ENCODE measurements at places on chromosomes 6 and 20.

DNA sequence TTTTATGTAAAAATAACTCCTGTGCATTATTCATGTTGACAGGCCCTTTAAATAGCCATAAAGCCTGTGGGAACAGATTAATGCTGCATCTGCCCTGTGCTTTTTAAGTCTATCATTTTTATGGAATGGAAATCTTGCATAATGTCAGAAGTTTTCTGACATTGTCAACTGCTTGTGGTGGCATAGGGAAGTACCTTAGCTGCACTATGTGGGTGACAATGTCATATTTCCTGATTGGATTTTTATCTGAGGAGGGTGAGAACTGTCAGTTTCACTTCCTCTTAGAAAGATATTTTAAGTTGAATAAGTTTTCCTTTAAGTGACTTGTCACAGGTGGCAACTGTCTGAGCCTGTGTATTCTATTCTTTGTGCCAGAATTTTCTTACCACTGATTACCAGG lies 267.9 kb downstream of the PLCB1 start:
- DNase-seq, result no peak

GRCh38 chr6:7471171-7471570 lies 70.3 kb upstream of the DSP start:
- no peak for DNase-seq

GRCh38 chr6:89047473-89047872 lies 33.1 kb upstream of the PNRC1 start:
- DNase-seq, result no peak

- no peak for DNase-seq
Observed at GRCh38 chr6:7142228-7142801, 34.6 kb downstream of the RREB1 start.

- DNase-seq, result no peak
Observed at GRCh38 chr6:28907394-28907793, 16.4 kb downstream of the TRIM27 start.

GRCh38 chr20:21981179-21981578 lies 275.7 kb downstream of the PAX1 start:
- DNase-seq, result no peak

GRCh38 chr20:63238514-63239125 lies 2.9 kb downstream of the BIRC7 start:
- peak; percentile 31 for DNase-seq

- DNase-seq, result no peak
Observed at GRCh38 chr6:111585974-111586315, 19.7 kb downstream of the TRAF3IP2 start.

DNA sequence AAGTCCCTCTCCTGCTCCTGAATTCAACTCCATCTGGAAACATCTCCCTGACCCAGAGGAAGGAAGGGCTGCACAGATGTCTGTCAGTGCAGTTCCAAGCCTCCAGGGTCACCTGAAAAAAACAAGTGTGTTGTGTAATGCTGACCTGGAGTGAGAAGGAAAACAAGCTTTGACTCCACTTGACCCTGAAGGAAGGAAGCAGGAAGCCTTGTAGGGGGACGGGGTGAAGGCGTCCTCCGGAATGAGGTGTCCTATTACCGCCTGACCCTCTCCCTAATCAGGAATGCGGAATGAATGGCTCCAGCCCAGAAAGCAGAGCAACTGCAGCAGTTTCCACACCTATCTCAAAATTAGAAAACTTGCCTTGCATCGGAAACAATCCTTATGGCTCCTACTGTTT lies 13.9 kb upstream of the ADGRF5 start:
- no peak for DNase-seq

DNA sequence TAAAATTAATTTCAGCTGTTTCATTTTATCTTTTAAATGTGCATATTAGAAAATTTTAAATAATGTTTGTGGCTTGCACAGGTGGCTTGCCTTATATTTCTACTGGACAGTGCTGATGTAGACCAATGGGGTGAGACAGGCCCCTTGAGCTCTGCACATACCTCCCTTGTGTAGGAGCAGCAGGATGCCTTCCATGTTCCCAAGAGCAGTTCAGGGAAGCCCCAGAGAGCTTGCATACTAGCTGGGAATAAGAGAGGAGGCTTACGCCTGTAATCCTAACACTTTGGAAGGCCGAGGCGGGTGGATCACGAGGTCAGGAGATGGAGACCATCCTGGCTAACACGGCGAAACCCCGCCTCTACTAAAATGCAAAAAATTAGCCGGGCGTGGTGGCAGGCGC lies 61.4 kb downstream of the RFPL4B start:
- no peak for DNase-seq

DNA sequence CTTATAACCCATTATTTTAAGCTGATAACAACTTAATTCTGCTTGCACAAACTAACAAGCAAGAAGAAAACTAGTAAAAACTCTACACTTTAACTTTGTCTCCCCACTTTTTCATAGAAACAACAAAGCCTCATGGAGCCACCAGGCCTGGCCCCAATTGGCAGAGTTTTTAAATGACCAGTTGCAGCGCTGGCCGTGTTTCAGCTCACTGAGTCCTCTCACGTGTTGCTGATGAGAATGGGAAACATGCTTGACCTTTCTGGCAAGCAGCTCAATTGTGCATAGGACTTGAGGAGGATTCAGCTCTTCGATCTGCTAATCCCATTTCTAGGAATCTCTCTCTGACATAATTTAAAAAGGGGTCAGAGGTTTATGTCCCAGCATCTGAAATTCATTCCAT lies 24.5 kb upstream of the GRM4 start:
- no peak for DNase-seq

- DNase-seq, result peak; percentile 16
Observed at GRCh38 chr6:82097676-82098075, 149.9 kb downstream of the IBTK start.

DNA sequence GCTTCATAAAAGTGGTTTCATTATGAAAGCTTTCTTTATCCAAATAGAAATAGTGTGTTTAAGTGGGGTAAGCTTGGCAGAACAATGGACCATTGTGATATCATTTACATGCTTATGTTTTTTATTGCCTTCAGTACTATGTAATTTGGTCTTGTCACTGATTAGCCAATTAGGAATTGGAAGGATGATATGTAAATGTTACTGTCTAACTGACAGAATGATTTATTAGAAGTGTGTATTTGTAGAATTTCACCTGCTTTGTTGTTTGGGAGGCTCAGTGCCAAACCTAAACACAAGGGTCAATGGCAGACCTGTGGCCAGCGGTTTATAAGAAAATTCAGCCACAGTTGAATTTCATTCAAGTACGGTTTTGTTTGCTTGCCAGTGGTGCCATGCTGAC lies 39.0 kb downstream of the AIG1 start:
- DNase-seq, result no peak

DNA sequence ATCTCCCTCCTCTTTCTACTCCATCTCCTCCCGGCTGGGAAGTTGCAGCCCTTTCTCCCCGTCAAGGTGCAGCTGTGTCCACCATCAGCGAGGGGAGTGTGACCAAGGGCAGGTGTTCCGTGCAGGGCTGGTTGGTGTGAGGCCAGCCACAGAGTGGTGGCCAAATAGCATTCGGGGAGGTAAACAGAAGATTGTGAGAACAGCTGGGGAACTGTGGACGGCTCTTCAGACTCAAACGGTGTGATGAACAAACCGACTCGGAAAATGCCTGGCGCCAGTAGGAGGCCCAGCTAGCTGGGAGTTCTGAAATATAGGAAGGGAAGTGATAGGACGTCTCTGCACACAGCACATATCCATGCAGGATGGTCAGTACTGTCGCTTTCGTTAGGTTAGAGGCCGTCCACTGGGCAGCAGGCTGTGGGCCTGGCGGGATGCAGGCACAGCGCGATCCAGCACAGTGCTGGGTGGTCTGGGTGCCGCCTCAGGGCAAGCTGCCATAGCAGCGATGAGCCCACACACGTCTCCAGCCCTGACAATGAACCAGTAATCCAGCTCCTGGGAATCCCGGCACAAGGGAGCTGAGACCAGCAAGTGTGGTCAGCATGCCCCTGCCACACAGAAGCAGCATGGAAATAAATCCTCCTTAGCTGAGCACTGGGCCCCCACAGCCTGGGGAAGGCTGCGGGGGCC lies 258.1 kb downstream of the TAF4 start:
- no peak for DNase-seq

DNA sequence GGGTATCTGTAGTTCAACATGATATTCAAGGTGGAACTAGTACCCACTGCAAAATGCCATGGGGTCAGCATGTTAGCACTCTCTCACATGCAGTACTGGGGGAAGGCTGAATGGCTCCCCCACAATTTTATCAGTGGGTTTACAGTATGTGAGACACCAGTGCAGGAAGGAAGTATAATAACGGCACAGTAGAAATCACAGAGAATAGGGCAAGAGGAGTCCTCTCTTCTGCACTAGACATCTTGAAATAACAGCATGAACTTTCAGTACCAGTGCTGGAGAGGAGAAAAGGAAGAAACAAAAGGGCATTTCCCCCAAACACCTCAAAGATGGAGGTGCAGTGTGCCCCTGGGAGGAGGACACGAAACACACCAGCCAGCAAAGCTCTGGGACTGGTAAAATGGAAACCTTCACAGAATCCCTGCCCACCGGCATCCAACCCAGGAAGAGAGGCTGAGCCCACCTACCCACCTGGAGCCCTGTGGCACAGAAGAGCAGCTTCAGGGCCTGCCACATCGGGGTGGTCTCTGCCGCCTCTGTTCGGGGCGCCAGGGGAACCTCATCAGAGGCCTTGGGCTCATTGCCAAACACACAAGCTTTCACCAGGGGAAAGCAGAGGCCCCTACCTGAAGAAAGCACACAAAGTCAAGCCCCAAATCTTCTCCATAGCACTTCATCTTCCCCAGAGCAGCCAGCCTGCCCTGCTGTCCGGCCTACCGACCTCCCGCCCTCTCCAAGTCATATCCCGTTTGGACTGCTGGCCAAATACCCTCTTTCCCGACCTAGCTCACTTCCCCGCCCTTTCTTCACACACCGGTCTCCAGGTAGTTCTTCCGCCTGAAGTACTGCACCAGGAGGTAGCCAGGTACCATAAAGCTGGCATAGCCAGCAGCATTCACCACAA lies 1.2 kb downstream of the SLC35B2 start:
- DNase-seq, result no peak

DNA sequence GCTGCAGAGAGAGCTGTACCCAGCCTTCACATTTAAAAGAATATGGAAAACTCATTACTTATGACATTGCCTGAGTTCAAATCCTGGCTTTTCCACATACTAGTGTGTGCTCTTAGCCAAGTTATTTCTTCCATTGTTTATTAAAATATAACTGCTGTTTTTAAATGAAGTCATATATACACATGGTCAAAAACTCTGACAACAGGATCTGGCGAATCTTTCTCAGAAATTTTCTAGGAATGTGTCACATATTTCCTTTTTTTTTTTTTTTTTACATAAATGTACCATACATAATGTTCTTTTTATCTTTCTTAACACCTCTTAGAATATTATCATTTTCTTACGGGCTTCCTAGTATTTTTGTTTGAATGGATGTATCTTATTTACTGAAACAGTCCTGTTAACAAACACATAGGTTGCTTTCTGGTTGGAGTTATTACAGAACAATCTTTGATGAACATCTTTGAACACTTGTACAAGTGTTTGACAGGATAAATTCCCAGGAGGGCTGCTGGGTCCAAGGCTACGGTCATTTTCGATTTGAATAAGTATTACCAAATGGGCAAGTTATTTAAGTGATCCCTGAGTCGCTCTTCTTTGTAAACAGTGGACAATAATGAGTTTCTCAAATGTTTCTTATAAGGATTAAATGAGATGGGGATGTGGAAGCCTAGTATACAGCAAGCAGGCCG lies 1.6 kb upstream of the SNX9 start:
- no peak for DNase-seq

Data from large intestine (tissue), 12 donors.